Chondrocyte (in vitro differentiated cells): ENCODE measurements at places on chromosomes 6 and 20. TPM values are rescaled to one million over a fixed set of nuclear protein-coding genes. Genes with fewer than 3 reads are reported as not detected.

DNA sequence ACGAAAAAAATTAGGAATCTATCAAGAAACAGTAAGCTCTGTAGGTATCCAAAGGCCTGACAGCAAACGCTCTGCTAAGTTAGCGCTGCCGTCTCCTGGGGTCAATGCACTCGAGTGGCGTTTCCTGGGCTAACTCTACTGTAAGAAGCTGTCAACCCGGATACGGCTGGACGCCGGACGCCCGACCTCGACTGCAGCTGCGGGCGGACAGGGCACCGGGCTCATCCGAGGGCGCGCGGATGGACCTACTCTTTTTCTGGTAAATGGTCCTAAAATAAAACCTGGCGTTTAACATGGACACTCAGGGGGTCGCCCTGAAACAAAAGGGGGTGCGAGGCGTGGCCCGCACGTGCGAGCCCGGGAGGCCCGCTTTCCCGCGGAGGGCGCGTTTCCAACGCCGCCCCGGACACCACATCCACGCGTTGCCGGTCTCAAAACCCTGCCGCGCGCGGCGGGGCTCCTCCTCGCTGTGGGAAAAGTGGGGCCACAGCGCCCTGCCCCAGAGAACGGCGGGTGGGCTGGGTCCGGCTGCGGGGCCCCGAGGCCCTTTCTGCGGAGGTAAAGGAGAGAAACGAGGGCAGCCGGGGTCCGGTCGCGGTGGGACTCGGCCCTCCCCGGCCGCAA is 537 bp downstream of the TCP1 start:
- no peak for DNase-seq

- DNase-seq: no peak
These were observed 9.7 kb upstream of the CD40 start for GRCh38 chr20:46108435-46108841.

GRCh38 chr20:14418376-14418775 is 81.0 kb upstream of the FLRT3 start:
- DNase-seq: no peak

DNA sequence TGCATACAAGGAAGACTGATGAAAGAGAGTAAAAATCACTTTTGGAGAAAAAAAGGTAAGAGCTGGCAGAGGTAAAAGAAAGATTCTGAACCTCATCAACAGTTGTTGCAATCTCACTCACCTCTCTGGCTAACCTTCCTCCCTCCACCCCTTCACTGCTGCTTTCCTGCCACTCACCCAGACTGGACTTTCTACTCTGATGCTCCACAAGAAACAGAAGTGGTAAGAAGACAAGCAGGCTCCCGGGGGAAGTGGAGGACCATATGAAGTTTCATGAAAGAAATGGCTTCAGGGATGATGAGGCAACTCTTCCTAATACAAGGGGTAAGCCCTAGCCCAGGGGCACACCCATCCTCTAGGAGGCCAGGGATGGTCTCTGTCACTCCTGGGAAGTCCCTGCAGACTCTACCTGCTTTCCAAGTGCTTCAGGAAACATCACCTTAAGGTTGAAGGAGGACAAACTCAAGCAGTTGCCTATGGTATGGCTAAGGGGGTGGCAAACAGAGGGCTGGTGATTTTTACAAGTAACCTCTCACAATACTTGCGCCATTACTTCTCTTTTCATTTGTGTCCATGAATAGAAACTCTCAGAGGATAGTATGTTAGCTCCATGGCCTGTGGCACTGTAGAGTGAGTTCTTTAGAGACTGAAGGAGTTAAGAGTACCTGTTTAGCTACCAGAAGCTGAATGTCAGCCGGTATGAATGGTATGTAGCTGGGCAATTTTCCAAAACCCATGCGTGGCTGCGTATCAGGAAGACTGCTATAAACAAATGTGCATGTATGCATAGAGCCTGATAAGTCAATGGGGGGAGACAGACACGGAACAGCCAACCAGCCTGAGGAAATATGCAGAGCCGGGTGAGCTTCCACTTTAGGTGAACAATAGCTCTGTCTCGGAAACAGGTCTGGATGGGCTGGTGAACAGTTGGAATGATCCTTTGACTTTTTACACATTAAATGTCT is 112.0 kb downstream of the BACH2 start:
- no peak for DNase-seq

DNA sequence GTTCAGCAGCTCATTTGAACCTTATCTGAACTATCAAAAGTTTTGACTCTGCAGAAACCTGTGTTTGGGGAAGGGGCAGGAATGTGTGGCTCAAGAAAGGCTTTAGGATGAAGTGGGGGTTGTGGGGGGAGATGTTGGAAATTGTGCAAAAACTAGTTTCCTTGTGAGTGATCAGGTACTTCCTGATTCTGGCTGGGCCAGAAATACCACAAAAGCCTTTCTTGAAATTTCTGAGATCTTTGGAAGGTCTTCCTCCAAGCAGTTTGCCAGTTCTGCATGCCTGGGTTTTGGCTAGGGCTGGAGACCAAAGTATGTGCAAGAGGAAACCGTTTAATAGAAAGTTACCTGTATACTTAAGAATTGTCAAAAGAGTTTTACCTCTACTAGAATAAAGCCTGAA is 116.6 kb downstream of the BMP2 start:
- no peak for DNase-seq

- DNase-seq: no peak
These were observed 22.8 kb downstream of the RGS17 start for GRCh38 chr6:153108315-153108714.

DNA sequence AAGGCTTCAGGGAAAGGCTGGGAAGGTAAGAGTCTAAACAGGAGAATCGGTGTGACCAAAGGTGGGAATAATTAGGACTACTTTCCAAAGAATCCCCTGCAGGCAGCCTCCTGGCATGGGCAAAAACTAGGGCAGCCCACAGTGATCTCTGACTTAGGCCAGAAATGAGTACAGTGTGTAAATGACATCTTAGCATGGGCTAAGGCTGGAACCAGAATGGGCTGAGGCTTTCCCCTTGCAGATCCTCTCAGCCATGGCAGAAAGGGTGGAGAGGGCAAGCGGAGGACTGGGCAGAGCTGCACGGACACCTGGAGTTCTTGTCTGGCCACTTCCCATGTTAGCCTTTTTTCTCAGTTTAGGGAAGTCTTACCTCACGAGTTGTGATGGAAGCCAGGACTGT is 69.9 kb upstream of the FOXQ1 start:
- DNase-seq: no peak

DNA sequence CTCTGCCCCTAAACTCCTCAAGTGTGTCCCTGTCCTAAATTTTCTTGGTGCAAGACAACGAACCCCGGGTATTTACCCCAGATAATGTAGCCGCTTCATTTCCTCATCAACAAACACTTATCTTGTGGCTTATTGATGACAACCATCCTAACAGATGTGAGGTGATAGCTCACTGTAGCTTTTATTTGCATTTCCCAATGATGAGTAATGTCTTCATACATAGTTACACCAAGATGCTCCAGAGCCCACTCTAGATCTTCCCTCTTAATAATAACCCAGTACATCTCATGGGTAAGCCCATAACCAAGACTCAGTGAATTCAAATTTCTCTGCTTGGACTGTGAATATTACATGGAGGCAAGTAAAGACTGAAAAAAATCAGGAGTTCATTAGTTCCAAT is 48.2 kb upstream of the BEND6 start:
- DNase-seq: no peak

- no peak for DNase-seq
These were observed 18.0 kb downstream of the ADRM1 start for GRCh38 chr20:62320581-62321354.

DNA sequence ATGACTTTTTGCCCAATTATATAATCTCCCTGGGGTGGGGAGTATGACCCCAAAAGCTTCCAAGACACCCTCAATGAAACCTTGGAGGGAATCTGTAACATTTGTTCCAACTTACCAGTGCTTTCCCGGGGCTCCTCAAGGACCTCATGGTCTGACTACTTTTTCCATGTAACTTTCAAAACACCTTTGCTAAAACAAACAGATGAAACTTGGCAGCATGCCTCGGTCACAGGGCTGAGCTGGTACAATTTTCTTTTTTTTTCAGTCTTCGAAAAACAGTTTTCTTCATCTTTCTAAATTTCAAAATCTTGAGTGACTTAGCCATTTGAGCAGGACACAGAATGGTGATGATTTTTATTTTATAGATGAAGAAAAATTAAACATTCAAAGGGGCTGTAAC is 241.2 kb downstream of the BMP7 start:
- DNase-seq: no peak

- DNase-seq: no peak
These were observed at the start of gene BPIFB4 for GRCh38 chr20:33079259-33079658. Gene BPIFB4, plus strand, starts transcription at chr20:33079643. Its CDS starts 1,884 bp downstream, at chr20:33081527.

DNA sequence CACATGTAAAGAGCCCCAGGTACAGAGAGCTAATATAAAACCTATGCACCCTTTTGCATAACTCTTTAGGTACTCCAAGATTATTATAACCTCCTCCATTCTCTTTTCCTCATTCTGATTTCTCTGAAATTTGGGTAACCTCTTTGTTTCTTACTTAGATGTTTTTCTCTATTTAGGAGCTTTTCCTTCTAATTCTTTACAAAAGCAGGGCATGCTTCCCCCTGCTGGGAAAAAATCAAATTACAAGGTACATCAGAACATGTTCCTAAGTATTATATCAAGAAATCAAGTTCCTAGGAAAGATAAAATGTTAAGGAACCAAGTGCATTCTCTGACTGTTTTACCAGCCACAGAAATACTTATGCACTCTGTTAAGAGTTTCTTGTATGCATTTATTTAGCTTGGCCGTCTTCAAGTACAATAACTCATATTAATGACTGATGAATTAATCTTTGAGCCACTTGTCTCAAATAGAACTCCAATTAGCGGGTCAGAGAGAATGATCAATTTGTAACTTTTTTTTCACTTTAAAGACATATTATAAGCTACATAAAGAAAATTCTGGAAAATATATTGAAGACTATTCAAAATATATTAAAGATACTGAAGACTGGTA is 2.1 kb downstream of the KHDRBS2 start:
- no peak for DNase-seq

EYA4 gene
- 1.7 to 8.6 TPM (median 7.9 TPM) in 3 replicates for total RNA-seq

ADAM33 gene
- 4.1 to 13.1 TPM (median 12.2 TPM) in 3 replicates for total RNA-seq

SYCP2 gene
- 1.5 to 2.5 TPM (median 1.9 TPM) in 3 replicates for total RNA-seq

DBNDD2 gene
- total RNA-seq: 11.3 to 47.0 TPM (median 46.6 TPM) in 3 replicates

STMND1 gene
- not detected in 3 replicates for total RNA-seq

LGSN gene
- 1.4 TPM in 2 of 3 replicates, not detected in the other for total RNA-seq

COL9A3 gene
- 8.6 to 11.3 TPM (median 8.9 TPM) in 3 replicates for total RNA-seq

PAX1 gene
- not detected in 3 replicates for total RNA-seq
